ENCODE measurements at places on chromosomes 2 and 18.

GRCh38 chr2:86050301-86050700 is 55.4 kb downstream of the POLR1A start:
- DNase-seq = no peak

DNA sequence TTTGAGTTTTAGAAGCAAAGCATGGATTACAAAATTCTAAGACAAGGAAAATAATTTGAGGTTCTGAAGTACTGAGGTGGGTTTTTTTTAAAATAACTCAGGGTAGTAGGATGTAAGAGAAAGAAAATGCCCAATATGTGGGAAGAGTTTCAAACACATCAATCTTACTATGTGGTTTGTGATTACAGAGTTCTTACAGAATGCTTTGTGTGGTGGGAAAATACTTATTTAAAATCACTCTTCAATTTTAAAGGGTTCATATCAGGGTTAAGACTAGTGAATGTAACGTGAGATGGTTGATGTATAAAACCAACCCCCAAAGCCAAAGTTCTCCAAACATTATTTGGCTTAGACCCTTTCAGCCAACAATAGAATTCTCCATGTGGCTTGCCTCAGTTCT is 173.5 kb downstream of the UBE2E3 start:
- DNase-seq = no peak

DNA sequence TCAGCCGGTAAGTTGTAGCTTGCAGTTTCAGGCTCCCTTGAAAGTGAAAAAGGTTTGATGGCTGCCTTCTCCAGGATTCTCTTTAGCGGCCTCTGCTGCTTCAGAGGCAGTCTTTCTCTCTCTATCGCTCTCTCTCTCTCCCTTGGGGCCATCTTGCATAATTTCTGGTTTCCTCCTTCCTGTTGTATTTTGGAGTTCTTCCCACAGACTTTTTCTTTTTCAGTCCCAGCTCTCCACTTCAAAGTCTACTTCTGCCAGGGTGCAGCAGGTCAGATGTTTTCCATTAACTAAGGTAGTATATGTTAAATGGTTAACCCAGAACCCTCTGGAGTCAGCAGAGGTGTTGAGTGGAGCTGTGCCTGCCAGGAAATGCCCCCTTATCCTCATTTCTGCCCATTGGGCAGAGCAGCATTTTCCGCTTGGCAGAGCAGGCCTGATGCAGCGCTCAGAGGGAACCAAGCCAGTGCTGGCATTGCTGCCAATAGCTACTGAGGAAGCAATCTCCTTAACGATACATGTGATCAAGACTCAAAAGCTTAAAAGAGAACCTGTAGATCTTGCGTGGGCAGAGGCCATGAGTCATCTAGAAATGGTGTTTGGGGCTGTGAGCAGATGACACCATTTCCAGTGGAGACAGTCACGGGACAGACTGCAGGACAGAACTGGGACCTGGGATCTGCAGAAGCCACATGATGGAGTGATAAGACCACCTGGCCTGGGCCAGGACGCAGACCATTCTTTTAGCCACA is 20.8 kb downstream of the DBI start:
- DNase-seq = no peak

GRCh38 chr2:112121682-112122254 is 16.4 kb upstream of the FBLN7 start:
- DNase-seq = peak; percentile 12

GRCh38 chr2:230895536-230896345 is 29.3 kb downstream of the GPR55 start:
- no peak for DNase-seq

DNA sequence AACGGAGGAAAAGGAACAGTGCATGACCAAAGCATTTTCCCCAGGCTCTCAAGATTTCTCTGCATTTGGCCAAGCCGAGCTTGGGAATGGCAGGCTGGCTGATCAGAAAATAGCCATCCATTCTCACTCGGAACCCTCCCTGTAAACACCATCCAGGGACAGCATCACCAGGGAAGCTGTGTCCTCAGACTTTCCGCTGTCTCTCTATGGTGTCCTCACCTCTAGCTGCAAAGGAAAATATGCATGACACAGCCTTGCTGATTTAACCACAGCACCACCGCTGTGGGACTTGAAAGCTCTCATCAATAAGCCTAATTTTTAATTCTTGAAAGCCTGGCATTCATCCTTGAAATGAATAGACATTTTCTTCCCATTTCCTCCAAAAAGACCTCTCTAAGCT is 311.7 kb downstream of the EIPR1 start:
- no peak for DNase-seq

DNA sequence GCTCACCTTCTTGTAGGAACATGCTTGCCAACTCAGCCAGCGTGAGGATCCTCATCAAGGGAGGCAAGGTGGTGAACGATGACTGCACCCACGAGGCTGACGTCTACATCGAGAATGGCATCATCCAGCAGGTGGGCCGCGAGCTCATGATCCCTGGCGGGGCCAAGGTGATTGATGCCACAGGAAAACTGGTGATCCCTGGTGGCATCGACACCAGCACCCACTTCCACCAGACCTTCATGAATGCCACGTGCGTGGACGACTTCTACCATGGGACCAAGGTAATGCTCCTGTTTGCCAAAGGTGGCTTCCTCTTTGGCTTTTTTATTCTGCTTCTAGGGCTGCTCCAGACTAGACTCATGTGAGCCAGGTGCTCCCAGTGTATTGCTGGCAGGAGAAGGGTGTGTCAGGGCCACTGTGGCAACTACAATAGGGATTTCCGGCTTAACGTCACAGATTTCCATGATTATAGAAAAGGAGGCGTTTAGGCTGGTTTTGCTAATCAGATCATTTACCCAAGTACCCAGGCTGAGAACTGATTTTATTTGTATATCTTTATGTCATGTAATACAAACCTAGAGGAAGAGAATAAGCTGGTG is 50.6 kb downstream of the DPYSL5 start:
- no peak for DNase-seq

- no peak for DNase-seq
These were observed 18.9 kb downstream of the AOX1 start for GRCh38 chr2:200604571-200605255.

DNA sequence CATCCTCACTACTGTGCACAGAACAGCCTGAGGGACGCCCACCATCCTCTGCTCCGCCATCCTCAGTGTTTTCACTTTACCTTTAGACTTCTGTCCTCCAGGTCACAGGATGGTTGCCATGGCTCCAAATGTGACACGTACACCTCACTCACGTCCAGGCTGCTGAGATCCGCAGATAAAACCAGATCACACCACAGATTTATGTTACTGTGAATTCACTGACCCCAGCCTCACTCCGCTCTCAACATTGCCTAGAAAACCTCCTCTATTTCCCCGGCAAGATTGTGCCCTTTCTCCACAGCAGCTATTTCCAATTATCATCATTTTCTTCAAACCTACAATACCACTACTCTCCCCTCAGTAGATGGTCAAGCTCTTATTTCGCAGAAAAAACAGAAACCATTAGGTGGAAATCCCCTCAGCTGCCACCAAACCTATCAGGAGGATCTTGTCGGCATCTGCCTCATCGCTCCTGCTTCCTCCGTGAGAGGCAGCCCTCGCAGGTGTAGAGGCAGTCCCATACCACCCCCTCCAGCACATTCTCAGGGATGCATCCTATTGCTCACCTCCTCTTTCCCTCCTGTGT is 49.8 kb upstream of the SLC1A4 start:
- DNase-seq = no peak

- DNase-seq = no peak
These were observed 140.3 kb downstream of the NDUFA10 start for GRCh38 chr2:239884875-239885274.

DNA sequence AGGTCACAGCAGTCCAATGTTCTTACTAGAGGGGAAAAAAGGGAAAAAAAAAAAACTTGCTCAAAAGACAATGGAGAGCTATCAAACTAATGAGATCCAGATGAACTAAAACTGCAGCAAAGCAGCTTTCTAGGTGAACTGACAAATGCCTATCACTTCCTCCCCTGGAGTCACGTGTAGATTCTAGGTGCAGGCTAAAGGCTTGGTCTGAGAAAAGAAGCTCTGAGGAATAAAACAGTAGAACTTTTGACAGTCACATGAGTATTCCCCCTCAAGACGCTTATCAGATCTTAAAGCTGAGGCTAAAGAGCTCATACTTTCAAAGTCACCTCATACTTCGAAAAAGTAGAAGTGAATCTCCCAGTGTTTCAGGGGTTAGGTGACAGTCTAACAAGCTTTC is 42.3 kb downstream of the SMAD2 start:
- DNase-seq = no peak

Data from NCI-H146 (cell line).